ENCODE measurements at places on chromosomes 6 and 20. TPM values are rescaled to one million over a fixed set of nuclear protein-coding genes. Genes with fewer than 3 reads are reported as not detected.
A peak's percentile ranks its signal among the peaks of the same experiment; 100 is the strongest.

Gene PSORS1C1
- 0.28 TPM for total RNA-seq

Gene HLA-DQA2
- not detected for total RNA-seq

Gene OLIG3
- total RNA-seq = not detected

Gene IP6K3
- total RNA-seq = 0.18 TPM

Gene COL11A2
- under 0.01 TPM for total RNA-seq

DNA sequence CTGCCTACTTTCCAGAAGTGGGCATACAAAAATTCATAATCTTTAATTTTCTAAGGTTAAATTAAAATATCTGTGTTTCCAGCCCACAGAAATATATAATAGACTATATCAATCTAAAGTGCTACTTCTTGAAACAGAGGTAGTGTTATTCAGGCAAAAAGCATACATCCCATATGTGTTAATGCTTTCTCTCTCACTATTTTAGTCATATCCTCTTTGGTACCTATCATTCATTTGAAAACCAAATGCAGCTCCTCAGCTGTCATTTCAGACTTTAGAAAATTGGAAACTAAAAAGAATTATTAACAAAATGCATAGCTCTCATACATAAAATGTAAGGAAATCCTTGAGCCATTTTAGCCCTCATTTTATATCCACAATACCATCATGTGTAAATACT, 925 bp downstream of the FHL5 start:
- no peak overlapping the region for H3K4me3 ChIP-seq
- no peaks in the 10 kb centered on the region for H3K36me3 ChIP-seq
- no peak for DNase-seq
- no peak overlapping the region for H3K27ac ChIP-seq
- H3K27me3 ChIP-seq = no peaks in the 10 kb centered on the region
- H3K4me1 ChIP-seq = no peaks in the 10 kb centered on the region

DNA sequence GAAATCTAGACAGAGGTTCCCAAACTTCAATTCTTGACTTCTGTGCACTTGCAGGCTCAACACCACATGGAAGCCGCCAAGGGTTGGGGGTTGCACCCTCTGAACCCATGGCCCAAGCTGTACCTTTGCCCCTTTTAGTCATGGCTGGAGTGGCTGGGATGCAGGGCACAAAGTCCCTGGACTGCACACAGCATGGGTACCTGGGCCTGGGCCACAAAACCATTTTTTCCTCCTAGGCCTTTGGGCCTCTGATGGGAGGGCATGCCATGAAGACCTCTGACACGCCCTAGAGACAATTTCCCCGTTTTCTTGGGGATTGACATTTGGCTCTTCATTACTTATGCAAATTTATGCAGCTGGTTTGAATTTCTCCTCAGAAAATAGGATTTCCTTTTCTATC, 342.0 kb downstream of the TPBG start:
- no peaks in the 10 kb centered on the region for H3K36me3 ChIP-seq
- H3K4me3 ChIP-seq = no peak overlapping the region
- H3K27me3 ChIP-seq = no peaks in the 10 kb centered on the region
- DNase-seq = no peak

DNA sequence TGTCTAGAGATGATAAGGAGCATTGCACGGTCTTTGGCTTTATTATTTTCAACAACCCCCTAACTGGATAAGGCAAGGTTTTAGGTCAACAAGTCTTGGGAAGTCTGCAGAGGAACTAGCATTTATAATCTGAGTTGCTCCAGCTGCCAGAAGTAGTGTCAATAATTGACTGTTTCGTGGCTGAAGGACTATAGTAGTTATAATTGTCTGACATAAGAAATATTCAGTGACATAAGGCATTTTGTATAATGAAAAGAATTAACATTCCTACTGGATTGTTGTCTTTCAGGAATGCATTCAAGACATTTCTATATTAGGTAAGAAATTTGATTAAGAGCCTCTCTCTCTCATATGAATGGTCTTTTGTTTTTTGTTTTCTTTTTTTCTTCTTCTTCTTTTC, 136.9 kb upstream of the SGK1 start:
- H3K4me1 ChIP-seq = peaks cover 5% of the 10 kb centered on the region
- DNase-seq = peak; percentile 49
- no peaks in the 10 kb centered on the region for H3K27me3 ChIP-seq
- no peak overlapping the region for H3K4me3 ChIP-seq
- no peaks in the 10 kb centered on the region for H3K36me3 ChIP-seq

GRCh38 chr6:6686748-6687601, 98.5 kb downstream of the LY86 start:
- no peak overlapping the region for H3K4me3 ChIP-seq
- peaks cover 2% of the 10 kb centered on the region for H3K4me1 ChIP-seq
- H3K27ac ChIP-seq = no peak overlapping the region
- no peak for DNase-seq
- H3K36me3 ChIP-seq = no peaks in the 10 kb centered on the region

GRCh38 chr20:8909596-8909995, 159.3 kb upstream of the PLCB4 start:
- no peaks in the 10 kb centered on the region for H3K27me3 ChIP-seq
- H3K27ac ChIP-seq = no peak overlapping the region
- no peak overlapping the region for H3K4me3 ChIP-seq
- DNase-seq = peak; percentile 15

GRCh38 chr6:103081876-103082630, 1688.5 kb downstream of the GRIK2 start:
- H3K27ac ChIP-seq = no peak overlapping the region
- H3K36me3 ChIP-seq = no peaks in the 10 kb centered on the region
- H3K27me3 ChIP-seq = no peaks in the 10 kb centered on the region
- H3K4me3 ChIP-seq = no peak overlapping the region
- DNase-seq = no peak
- no peaks in the 10 kb centered on the region for H3K4me1 ChIP-seq

DNA sequence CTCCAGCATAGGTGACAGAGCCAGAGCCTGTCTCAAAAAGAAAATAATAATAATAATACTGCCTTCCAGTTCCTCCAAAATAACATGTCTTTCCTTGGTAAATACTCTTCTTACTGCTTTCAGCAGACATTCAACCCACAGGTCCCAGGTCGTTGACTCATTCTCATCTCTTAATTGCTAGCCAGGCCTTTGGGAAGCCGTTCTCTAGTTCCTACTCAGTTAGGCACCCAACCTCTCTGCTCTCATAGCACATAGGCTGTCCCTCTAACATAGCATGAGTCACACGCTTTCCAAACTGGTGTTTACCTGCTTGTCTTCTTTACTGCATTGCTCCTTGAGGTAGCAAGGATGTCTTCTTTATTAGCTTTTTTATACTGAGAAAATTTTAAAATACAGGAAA, 98.8 kb downstream of the LAMA2 start:
- H3K27ac ChIP-seq = no peak overlapping the region
- no peaks in the 10 kb centered on the region for H3K36me3 ChIP-seq
- H3K4me3 ChIP-seq = no peak overlapping the region
- H3K27me3 ChIP-seq = no peaks in the 10 kb centered on the region

DNA sequence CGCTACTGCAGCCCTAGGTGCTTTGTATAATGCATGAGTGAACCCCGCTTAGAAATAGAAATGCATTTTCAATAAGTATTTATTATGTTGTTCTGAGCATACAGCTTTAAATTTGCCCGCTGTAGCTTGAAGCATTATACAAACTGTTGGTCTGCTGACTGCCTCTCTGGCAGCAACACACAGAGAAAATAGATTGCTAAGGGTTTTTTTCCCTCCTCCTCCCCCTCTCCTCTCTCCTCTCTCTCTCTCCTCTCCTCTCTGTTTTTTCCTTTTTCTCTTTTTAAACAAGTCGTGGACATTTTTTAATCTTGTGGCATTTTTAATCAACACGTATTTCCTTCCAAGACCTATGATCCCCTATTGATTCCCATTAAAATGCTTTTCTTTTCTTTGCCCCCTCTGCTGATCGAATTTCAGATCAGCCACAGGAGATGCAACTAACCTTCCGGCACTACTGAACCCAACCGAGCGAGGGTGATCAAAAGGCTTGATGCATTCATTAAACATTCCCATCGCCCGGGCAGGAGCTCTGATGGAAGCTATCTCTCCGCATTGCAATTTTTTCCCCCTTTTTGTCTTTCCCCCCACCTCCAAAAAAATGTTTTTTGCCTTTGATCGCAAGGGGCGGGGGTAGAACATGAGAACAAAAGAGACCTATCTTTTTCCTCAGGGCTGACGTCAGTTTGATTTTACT, 90.7 kb upstream of the ARID1B start:
- H3K4me3 ChIP-seq = peak overlapping the region; percentile 70
- H3K4me1 ChIP-seq = no peaks in the 10 kb centered on the region
- no peaks in the 10 kb centered on the region for H3K36me3 ChIP-seq
- H3K27me3 ChIP-seq = no peaks in the 10 kb centered on the region

DNA sequence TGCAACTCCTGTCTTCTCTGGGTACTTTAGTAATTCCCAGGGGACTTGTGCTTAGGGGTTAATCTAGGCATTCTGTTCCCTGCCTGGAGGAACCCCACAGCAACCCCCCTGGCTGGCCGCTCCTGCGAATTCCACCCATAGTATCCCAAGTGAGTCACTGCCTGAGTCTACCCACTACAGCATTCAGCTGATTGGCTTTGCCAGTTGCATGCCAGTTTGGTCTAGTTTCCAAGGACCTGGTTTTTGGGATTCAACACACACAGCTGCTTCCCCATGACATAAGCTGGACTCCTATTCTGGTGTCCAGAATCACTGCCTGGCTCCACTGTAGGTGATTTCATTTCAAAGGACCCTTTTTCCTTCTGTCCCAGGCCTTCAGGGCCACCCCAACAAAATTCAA, 40.3 kb downstream of the PLCG1 start:
- H3K4me3 ChIP-seq = no peak overlapping the region
- no peaks in the 10 kb centered on the region for H3K27me3 ChIP-seq
- H3K4me1 ChIP-seq = peaks cover 39% of the 10 kb centered on the region
- DNase-seq = peak; percentile 87
- peak overlapping the region; percentile 4 for H3K27ac ChIP-seq

DNA sequence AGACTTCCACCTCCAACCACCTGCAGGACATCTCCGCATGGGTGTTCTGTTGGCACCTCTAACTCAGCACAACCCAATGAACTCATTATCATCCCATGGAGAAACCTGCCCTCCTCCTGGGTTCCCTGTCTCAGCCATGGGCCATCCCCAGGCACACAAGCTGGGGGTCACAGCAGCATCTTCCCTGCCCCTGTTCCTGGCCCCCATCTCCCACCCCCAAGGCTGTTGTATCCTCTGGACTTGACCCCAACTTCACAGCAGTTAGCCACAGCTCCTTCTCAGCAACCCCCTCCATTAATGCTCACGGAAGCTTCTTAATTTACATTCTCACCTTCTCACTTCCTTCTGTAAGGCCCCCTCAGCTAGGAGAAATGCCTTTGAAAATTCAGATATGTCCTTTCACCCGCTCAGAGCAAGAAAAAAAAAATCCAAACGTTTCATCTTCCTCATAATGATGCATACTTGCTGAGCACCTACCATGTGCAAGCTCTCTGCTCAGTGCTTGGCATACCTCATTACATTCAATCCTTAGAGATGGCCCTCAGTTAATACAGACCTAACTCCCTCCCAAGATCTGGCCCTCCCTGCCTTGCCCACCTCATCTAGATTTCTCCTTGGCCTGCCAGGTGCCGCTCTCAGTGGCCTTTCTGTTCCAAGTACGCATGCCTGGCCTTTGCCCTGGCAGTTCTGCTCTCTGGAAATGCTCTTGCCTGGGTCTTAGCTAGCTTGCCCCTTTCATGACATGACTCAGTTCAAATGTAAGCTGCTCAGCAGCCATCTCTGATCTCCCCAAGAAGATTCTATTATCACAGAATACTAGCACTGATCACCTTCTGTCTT, 2.5 kb upstream of the NELFCD start:
- H3K4me3 ChIP-seq = no peak overlapping the region
- H3K27ac ChIP-seq = no peak overlapping the region
- DNase-seq = no peak
- H3K4me1 ChIP-seq = peaks cover 3% of the 10 kb centered on the region

- no peaks in the 10 kb centered on the region for H3K27me3 ChIP-seq
- no peak overlapping the region for H3K4me3 ChIP-seq
- H3K36me3 ChIP-seq = peaks cover 4% of the 10 kb centered on the region
- H3K4me1 ChIP-seq = peaks cover 27% of the 10 kb centered on the region
Observed at GRCh38 chr6:42294759-42295158, 77.1 kb upstream of the MRPS10 start.

DNA sequence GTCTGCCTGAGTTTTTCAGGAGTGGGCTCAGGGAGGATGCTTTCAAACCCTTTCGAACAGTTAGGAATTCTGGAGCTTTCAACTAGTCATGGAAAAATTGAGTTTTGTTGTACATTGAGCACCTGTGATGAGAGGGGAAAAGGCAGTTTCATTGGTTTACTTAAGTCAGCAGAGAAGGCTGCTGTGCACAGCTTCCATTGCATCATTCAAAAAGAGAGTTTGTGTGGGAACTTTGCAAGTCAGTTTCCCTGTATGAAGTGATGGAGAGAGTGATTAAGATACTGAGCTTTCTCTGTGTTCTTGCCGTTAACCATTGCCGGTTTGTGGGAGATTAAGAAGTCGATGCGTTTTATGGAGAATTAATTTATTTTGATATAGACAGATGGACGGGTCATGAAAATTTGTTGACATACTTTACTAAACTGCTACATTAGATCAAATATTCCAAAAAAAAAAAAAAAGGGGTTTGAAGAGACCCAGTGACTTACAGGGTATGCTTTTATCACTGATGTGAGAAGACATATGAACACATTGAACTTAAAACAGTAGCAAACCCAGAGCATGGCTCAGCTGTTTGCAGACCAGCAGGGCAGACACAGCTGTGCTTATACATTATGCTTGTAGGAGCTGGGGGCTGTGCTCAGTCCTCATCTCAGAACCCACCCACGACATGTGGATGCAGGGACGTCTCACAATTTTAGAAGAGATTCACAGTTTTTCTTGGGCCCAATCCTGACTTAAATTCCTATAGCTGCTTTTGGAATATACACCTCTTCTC, 234.1 kb downstream of the SOX4 start:
- no peaks in the 10 kb centered on the region for H3K27me3 ChIP-seq
- no peak overlapping the region for H3K4me3 ChIP-seq
- no peak overlapping the region for H3K27ac ChIP-seq
- H3K4me1 ChIP-seq = peaks cover 8% of the 10 kb centered on the region
- peak; percentile 59 for DNase-seq
- no peaks in the 10 kb centered on the region for H3K36me3 ChIP-seq

DNA sequence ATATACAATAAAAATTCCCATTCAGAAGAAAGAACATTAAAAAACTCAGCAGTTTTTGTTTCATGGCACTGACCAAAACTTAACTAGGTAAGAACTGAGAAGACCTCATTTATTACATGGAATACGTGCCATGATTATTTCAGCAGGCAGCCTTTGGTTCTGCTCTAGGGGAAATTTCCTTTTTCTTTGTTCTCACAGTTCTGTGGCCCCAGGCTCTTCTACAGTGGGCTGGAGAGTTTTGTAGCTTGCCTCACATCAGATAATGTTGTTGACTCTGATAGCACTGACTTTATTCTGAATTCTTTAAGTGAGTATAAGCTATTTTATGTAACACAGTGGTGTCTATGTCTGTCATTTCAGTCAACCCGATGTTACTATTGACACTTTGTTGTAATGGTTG, 844.3 kb downstream of the TBC1D32 start:
- H3K4me3 ChIP-seq = no peak overlapping the region
- H3K27ac ChIP-seq = no peak overlapping the region
- H3K4me1 ChIP-seq = no peaks in the 10 kb centered on the region
- H3K36me3 ChIP-seq = no peaks in the 10 kb centered on the region
- no peaks in the 10 kb centered on the region for H3K27me3 ChIP-seq
- DNase-seq = no peak

GRCh38 chr6:47308552-47309290, 984 bp downstream of the TNFRSF21 start:
- no peak overlapping the region for H3K27ac ChIP-seq
- H3K36me3 ChIP-seq = no peaks in the 10 kb centered on the region
- H3K4me1 ChIP-seq = no peaks in the 10 kb centered on the region
- peak; percentile 19 for DNase-seq
- H3K4me3 ChIP-seq = peak overlapping the region; percentile 84
- H3K27me3 ChIP-seq = peaks cover 7% of the 10 kb centered on the region

Measured in IMR-90 (cell line).